Activated naive CD4-positive, alpha-beta T cell treated with anti-CD3 and anti-CD28 coated beads, Interleukin-2, amount 50 U/mL, for 16 hours (primary cell): ENCODE measurements at places on chromosomes 3 and 15.

- no peak for DNase-seq
Observed at GRCh38 chr15:69780374-69780773, 317.3 kb downstream of the TLE3 start.

DNA sequence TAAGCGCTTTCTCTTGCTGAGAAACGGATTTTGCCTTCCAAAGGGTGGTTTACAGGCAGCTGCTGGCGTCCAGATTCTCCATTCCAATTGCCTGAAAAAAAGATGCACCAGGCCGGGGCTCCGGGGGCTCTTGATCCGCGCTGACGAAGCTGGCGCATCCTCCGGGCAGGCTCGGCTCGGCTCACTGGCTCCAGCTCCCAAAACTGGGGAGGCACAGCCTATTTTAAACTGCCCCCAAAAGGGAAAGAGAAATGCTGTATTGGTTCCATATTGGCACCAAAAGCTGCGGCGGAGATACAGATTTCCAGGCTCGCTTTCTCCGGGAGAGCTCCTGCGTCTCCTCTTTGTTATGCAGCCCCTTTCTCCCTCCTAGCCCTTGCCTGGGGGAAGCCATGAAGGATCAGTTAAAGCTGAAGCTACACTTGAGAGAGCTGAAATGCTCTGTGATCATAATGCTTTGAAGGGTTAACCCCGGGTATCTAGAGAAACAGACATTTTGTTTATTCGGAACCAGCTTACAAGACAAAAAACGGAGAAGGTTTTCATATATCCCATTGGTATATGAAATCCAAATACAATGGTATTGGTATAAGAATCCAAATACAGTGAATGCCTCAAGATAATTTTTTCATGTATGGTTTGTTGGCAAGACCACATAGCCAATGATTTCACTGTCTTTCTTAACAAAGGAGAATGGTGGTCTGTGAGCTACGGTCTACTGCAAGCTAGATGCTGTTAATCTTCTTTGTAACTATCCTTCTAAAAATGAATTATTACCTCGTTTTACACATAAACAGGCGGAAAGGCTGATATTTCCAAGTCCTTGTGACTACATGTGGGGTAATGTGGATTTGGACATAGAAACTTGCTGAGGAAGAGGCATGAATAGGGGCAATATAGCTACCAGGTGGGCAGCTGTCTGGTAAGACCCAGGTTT is 693 bp downstream of the CD200 start:
- DNase-seq: peak; percentile 33

- DNase-seq: no peak
Observed at GRCh38 chr3:47613722-47614121, 35.1 kb upstream of the CSPG5 start.

DNA sequence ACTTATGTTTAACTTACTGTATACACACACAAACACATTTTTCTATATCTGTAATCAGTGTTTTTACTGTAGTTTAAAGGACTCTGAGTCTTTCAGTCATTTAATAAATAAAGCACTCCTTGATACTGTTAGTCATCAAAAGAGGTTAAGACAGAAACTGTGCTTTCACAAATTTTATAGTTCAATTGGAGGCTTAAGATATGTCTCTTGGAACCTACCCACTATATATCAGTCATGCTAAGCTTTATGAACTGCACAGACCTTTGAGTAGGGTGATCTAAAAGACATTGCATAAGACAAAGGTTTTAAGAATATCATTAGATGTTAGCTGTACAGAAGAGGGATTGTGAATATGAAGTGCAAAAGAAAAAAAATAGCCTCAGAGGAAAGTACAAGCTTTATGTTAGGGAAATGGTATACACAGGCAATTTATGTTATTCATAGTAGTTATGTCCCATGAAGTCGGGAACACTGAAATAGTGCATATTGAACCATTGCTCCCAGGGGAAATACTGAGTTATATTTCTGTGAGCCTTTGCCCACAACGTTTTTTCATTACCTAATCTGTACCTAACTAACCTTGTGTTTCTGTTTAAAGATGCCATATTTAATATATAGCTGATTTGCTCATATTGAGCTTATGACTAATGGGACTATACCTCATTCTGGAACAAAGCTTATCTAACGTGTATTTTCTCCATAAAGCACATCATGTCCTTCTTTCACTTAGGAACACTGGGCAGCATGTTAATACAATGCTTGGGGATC is 19.7 kb downstream of the CHMP2B start:
- no peak for DNase-seq

DNA sequence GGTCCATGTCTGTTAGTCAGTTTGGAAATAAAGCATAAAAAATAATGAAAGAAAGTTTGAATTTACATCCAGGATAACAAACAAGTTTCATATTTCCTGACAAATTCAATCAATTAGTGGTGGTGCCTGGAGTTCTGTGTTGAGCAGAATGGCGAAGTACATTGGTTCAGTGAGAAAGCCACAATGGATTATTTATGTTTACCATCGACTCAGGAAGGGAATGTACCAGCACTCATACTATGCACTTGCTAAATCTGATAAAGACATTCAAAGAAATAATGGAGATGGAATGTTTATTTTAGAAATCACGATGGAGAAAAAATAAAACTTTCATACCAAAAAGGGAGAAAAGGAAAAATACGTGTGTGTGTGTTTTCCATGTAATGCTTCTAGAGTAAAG is 45.3 kb upstream of the MME start:
- no peak for DNase-seq

- DNase-seq: no peak
Observed at GRCh38 chr3:182509844-182510460, 283.4 kb upstream of the ATP11B start.

DNA sequence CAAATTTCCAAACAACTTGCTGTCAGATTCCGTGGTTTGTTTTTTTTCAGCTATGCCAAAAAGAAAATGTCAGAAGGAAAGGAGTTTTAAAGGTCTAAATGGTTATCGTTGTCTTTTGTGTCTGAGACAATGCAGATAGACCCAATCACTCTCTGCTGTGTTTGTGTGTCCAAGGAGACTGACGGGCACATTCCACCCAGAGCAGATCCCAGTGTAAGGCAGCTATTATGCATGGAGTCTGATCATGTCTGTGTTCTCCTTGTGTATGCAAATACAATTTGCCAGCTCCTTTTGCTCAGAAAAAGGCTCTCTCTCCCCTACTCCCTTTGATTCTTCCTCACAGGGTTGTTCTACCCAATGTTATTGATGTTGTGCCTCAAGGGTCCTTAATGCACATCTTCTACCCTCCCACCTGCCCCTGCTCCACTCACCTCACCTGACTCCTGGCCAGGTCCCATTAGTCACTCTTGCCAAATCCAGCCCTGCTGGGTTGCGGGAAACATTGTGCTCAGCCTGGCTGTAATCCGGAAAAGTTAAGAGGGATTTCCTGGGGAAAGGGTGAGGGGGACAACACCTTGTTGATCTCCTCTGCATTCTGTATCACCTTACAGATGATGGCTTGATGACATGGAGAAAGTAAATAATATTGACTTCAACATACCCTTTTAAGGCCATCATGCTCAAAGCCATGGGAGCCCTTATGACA is 61.0 kb downstream of the OTOL1 start:
- DNase-seq: no peak

- DNase-seq: no peak
Observed at GRCh38 chr3:191339316-191339917, 9.1 kb upstream of the UTS2B start.

DNA sequence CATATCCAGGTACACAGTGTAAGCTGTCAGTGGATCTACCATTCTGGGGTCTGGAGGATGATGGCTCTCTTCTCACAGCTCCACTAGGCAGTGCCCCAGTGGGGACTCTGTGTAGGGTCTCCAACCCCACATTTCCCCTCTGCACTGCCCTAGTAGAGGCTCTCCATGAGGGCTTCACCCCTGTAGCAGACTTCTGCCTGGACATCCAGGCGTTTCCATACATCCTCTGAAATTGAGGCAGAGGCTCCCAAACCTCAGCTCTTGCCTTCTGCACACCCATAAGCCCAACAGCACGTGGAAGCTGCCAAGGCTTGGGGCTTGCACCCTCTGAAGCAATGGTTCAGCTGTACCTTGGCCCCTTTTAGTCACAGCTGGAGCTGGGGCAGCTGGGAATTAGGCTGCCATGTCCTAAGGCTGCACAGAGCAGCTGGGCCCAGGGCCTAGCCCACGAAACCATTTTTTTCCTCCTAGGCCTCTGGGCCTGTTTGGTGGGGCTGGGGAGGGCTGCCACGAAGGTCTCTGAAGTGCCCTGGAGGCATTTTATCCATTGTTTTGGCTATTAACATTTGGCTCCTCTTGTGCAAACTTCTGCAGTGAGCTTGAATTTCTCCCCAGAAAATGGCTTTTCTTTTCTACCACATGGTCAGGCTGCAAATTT is 65.5 kb upstream of the FILIP1L start:
- no peak for DNase-seq
